GM20000 (cell line): ENCODE measurements at places on chromosomes 2 and 18.
A peak's percentile ranks its signal among the peaks of the same experiment; 100 is the strongest.

GRCh38 chr2:75431763-75432162, 129.0 kb downstream of the EVA1A start:
- DNase-seq: peak; percentile 30

GRCh38 chr2:191081411-191082155, 67.6 kb upstream of the STAT1 start:
- no peak for DNase-seq

DNA sequence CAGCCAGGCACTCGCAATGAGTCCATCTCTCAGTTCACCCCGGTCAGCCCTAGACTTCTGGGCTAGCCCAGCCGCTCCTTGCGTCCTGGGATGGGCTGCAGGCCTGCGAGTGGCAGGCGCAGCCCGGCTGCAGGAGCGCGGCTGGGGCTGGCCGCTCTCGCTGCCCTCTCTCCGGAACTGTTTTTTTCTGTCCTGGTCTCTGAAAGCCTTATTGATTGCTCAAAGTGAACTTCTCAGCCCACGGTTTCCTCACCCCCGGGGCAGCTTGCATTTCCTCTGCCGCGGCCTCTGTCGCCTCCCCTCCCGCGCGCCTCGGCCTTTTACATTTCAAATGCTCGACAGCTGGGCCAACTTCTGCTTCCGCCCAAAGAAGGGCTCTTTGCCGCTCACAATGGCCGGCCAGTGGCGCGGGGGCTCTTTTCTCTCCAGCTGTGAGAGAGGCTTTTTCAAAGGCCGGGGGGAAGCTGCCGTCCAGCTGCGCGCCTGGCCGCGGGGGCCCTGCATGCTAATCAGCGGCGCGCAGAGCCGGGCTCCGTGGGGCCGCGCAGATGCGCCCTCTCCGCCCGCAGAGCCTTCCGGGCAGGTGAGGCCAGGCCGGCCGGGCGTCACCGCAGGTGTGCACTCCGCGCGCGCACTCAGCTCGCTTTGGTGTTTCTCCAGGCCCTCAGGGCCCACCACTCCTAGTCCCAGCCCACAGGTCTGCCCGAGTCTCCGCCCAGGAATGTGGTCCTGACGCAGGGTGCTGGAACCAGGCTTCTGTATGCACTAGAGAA, 513.8 kb downstream of the RNF144A start:
- peak; percentile 60 for DNase-seq

- DNase-seq: no peak
These were observed 392.8 kb downstream of the TNS1 start for GRCh38 chr2:217609952-217610351.

DNA sequence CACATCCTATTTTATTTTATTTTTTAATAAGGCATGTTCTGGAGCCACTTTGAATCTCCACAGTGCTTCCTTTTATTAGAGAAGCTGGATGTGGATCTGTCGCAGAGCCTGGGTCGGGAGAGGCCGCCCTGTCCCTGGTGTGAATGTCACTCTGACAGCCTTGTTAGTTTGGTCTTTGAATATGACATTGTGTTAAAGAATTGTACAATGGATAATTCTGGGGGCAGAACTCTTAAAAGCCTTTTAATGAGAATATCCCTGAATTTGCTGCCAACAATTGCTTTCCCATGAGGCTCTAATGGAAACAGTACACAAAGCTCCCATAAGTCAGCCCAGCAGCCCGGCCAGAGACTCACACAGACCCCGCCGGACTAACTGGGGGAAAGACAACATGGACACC, 82.4 kb downstream of the MTCL1 start:
- DNase-seq: no peak

- DNase-seq: no peak
These were observed 93.3 kb upstream of the PPP1CB start for GRCh38 chr2:28658369-28658768.

DNA sequence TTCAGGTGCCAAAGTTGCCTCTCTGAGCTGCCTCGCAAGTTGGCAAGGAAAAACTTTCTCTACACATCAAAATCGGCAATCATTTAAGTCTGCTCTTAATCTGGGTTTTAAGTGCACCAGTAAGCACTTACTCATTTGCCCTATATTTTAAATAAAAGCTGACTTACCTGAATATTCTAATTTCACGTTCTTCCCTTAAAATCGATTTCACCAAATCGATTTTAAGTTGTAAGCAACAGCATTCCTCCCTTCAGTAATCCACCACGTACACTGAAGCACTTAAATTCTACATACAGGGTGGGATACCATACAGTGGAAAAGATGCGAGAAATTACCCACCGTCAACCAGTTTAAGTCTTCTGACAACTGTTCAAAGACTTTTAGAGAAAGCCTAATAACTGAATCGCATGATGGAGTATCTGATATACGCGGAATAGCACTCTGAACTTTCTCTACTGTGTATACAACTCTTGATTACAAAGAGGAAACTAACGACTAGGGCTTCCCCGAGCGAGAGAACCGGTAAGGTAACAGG, 1.6 kb downstream of the PPP3R1 start:
- no peak for DNase-seq
